Stimulated activated CD4-positive, alpha-beta T cell treated with anti-CD3 and anti-CD28 coated beads, TNF-alpha, amount 100 ng/mL, for 4 hours (primary cell): ENCODE measurements at places on chromosomes 6 and 20.

DNA sequence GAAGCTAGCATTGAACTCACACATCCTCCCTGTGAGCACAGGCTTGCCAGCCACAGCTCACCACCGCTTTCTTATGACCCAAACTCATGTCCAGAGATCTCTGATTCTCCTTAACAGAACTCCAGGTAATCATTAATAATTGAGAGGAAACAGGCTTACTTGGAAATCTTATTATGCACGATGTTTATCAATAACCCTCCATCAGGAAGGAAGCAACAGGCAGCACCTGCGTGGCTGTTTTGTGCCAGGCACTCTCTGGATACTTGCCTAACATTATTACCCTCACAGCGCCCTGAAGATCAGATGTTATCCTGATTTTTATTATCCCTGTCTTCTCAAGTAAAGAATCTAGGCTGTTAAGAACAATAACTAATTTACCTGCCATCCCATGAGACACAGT, 306.6 kb downstream of the PRKN start:
- DNase-seq, result no peak

DNA sequence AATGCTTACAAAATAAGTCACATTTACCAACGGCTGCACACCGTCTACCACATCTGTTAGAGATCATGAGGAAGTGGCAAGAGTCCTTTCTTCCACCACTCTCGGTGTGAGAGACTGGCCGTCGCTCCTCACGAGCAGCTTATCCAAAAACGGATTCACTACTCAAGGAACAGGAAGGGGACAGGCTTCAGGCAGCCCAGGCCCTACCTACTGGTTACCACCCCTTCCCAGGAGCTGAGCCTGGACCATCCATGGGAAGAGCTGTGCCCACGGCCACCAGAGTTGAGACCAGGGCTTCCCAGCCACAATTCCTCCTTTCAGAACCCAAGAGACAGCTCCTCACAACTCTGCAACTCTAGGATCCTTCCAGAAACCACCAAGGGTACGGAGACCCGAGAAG, 37.0 kb downstream of the FOXF2 start:
- no peak for DNase-seq

DNA sequence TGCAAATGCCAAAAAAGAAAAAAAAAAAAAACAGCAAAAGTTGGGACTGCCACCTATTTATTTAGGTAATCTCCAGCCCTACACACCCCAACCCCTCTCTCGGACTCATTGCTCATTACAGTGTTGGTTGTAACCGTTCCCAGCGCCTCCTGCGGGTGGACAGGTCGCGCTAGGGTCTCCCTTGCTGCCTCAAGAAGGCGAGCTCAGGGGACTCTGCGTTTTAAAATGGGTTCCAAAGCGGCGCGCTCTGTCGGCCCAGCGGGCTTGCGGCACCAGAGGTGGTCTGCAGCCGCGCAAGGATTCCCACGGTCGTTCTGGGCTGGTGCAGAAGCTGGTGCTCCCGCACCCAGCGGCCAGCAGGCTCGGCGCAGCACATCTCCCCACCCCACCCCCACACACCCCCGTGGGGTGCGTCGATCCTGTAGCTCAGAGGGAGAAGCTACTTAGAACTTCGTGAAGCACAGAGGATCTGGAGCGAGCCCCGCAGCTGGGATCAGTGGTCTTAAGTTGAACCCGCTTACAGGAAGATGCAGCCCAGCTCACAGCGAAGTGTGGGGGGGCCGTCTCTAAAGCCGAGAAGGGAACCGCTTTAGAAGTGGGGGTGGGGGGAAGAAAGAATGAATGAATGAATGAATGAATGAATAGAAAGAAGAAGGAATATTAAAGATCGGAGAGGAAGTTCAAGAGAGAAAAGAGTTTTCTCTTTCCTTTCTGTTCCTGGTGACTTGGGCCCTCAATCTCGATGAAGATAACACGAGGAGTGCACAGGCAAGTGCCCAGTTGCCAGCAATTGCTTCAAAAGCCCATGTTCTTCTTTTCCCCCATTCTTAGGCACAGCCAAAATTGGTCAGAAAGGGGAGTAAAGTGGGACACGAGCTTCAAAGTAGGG, 780 bp downstream of the TFAP2A start:
- no peak for DNase-seq

DNA sequence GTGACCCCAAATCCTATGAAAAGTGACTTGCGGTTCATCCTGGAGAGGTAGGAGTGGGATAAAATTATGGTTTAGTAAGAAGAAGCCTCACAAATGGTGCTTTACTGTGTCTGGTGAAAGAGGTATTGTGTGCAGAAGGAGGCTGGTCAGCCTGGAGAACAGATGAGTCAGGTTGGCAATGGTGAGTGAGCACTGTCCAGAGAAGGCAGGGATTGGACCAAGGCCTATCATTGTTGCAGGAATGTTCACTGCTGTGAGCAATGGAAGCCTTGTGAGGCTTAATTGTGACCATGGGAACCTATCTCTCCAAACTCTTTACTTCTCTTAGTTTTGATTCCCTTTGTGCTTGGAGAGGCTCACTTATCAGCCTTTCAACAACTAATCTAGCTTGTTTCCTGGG, 89.0 kb upstream of the KCNK16 start:
- no peak for DNase-seq

- peak; percentile 58 for DNase-seq
Measured at GRCh38 chr6:78867370-78868040, at the start of gene IRAK1BP1. TSS of gene IRAK1BP1 (plus strand) at chr6:78867551. CDS start at chr6:78867577, 26 bp downstream.

DNA sequence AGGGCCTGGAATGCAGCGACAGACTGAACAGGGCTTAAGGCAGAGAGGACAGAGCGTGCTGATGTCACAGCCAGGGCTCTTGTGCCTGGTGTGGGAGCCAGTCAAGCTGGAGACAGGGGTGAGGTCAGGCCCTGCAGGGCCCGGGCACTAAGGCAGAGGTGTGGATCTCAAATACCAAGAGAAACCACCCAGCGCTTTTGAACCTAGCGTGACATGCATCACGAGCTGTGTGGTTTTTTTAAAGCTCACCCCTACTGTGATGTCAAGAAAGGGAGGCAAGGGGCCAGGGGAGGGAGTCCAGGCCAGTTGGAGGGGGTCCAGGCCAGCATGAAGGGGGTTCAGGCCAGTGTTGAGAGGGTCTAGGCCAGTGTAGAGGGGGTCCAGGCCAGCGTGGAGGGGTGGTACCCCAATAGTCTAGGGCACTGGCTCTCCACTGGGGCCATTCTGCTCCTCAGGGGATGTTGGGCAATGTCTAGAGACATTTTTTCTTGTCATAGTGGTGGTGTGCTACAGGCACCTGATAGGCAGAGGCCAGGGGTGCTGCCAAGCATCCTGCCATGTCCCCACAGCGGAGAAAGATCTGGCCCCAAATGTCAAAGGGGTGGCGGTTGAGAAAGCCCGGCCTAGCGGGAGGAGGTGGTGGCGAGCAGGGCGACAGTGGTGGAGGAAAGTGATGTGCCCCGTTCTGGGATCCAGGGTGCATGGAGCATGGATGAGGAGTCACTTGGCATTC, 42.6 kb downstream of the RBM38 start:
- no peak for DNase-seq

- DNase-seq, result no peak
Measured at GRCh38 chr20:24915440-24915839, 33.6 kb upstream of the CST7 start.

- DNase-seq, result no peak
Measured at GRCh38 chr6:167679790-167680604, 146.7 kb upstream of the AFDN start.

DNA sequence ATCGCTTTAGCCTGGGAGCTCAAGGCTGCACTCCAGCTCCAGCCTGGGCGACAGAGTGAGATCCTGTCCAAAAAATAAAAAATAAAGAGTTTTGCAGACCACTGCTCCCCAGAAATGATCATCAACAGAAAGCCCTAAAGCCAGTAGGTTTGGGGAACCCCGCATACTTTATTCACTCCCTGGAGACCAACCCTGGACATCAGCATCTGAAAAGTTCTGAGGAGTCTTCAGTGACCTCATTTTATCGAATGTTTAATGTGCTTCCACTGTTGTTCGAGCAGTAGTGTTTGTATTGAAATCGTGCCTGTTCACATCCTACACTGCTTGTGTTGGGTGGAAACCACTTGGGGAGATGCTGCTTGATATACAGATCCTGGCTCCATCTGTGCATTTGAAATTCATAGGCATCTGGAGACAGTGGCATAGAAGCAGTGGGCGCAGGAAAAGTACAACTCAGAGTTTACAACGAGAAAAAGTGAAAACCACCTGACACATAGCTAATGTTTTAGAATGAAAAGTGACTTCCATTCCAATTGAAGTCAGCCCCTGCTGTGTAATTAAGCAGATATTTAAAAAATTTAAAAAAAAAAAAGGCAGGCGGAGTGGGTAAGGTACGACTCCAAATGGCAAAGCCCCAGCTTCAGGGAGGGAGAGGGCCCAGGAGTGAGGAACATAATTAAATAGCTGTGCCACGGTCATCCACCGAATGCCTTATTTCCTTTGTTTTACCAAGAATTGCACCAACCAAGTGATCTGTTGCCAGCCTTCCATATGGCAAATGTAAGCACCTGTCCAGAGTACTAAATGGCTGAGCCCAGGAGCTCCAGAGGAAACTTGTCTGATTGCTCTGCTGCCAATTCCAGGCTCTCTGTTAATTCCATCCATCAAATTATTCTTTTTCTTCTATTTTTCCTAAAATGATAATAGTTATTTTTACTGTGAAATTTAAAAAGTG, 100.4 kb upstream of the NAA20 start:
- no peak for DNase-seq

DNA sequence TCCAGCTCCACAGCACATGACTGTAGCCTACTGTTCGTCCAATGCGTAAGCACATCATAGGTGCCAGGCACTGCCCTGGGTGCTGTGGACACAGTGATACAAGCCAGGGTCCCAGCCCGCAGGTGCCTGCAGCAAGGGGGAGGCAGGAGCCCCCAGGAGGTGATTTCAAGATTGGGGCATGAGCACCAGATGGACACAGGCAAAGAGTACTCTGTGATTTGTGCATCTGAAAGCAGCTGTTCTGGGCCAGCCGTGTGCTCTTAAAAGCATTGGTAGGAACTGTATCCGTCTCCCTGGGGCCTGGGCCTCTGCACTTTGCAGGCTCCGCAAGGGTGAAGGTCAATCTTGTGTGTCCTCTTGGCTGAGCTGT, 149.8 kb downstream of the SYCP2 start:
- no peak for DNase-seq

DNA sequence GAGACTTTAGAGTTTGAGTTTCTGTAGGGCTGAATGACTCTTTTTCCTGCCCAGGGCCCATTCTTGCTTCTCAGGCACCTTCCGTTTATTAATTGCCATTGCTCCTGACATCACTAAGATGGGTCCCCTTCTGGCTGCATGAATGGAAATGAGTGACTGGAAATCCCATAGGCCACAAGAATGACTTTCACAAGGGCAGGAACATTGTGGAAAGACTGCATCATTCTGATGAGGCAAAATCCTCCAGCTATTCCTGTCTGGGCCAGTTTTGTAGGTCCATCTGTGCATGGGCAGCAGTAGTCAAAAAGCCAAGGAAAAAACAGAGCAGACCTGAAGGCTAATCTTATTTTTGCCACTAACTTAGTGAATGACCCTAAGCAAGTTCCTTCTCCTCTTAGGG, 19.3 kb downstream of the TMEM74B start:
- DNase-seq, result no peak

DNA sequence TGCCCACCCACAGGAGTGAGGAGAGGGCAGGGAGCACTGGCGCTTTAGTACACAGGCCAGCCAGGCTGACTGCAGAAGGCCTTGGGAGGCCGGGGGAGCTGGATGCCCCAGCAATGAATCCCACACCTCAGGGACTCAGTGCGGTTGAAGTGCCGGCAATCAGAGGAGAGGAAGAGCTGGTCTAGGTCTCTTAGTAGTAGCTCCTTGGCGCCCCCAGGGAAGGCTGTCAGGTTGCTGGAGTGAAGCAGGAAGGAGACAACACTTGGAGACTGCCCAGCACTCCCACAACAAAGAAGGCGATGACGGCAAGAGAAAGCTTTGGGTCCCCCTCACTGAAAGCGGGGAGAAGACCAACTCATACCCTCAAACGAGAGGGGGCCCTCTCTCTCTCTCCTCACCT, 8.3 kb upstream of the TNXB start:
- no peak for DNase-seq

- DNase-seq, result no peak
Measured at GRCh38 chr20:10951216-10951615, 277.4 kb upstream of the JAG1 start.

DNA sequence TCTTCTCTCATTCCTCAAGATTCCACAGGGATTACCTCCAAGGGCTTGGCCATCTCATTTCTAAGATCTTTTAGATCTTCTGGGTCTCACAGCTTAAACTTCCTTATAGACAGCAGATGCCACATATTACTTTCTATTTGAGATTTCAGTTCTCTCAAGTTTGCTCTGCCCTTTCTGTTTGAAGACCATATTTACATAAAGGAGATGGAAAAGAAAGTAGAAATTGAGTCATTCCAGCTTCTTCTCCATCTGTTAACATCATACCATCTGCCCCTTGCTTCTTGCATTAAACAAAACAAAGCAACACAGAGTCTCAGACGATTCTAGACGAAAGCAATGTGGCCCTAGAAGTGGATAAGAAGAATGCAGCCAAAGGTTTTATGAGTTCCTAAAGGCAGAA, 203.4 kb downstream of the TTLL2 start:
- no peak for DNase-seq

DNA sequence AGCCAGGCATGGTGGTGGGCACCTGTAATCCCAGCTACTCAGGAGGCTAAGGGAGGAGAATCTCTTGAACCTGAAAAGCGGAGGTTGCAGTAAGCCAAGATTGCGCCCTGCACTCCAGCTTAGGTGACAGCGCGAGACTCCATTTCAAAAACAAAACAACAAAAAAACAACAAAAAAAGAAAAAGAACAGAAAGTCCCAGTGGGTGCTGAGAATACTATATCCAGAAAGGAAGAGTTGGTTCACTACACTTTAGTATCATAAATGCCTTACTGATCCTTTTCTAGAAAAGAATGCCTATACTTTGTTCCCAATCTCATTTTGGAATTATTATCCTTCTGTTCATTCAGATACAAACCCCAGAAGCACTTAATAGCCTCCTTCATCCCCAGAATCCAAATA, 20.9 kb upstream of the ADGRG6 start:
- no peak for DNase-seq

DNA sequence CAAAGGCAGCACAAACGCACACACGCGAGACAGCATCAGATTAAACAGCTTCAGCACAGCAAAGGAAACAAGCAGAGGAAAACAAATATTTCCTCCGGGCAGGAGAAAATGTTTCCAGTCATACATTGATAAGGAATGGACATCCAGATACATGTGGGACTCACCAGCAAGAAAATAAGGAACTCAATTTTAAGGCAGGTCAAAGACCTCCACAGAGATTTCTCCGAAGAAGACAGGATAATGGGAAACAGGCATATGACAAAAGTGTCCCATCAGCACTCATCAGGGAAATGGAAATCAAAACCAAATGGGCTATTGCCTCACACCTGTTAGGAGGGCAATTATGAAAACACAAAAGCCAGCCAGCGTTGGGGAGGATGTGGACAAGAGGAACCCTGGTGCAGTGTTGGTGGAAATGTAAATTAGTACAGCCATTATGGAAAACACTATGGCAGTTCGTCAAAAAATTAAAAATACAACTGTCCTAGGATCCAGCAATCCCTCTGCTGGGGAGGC, 9.7 kb upstream of the SLCO4A1 start:
- DNase-seq, result no peak

- no peak for DNase-seq
Measured at GRCh38 chr20:19253916-19254820, 41.7 kb downstream of the SLC24A3 start.
